ENCODE measurements at places on chromosomes 5 and 9.

DNA sequence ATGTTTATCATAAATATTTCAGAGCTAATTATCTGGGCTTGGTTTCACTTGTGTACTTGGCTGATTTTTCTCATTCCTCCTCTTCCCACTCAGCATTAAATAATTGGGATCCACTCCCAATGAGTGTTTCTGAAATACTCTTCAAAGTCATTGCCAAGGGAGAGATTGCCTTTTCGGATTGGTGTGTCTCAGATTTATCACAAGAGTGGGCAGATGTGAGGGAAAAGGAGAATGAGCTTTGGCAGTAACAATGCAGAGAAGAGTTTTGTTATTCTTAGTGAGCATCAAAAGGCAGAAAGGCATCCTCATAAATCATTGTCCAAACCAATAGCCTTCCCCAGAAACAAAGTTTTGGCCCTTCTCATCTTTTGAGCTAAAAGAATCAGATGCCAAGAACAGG is 79.2 kb downstream of the SEMA5A start:
- DNase-seq, result no peak

GRCh38 chr9:97568461-97569275 is 64.5 kb downstream of the TSTD2 start:
- no peak for DNase-seq

DNA sequence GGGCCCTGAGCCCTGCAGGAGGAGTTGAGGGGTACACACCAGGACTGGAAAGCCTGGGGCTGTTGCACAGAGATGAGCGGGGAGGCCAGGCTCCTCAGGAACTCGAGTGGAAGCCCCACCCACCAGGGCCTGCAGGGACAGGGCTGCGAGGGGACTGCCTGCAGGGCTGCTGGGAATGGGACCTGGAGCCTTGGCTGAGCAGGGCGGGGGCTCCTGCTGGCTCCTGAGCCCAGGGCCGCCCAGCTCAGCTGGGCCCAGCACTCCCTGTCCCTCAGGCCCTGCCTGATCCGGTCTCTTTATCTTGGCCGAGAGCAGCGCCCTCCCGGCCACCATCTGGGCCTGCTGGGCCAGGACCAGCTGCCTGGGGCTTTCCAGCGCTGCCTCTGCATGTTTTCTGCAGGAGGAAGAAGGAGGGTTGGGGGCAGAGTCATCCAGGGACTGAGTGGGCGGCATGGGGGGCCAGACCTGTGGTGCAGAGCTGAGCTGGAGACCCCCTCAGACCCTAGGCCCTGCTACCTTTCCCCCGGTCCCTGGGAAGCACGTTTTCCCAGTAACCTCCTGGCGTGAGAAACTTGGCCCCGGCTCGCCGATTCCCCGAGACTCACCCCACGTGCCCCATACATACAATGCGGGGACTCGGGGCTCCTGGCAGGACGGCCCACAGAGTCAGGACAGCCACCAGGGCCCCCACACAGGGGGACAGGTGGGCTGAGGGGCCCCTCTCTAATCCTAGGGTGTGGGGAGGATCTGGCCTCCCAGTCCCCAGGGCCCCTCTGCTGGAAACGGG is 9.4 kb downstream of the LCN12 start:
- no peak for DNase-seq

GRCh38 chr5:77143998-77144836 is 57.1 kb upstream of the ZBED3 start:
- DNase-seq, result peak; percentile 45

DNA sequence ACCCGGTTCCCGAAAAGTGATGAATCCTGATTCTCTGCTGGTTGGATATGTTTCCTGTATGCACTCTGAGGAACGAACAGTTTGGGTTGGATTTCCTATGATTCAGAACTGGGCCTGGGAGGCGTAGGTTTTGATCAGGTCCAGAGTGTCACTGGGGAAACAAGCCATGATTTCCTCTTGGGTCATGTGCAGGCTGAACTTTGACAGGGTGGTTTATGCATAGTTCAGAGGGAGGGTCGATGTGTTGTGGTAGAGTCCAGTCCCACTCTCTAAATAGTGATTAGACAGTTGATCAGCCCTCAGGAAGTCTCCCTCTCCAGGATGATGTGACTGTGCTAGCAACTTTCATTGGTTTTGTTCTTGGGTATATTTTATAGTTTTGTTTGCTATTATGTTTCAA is 17.4 kb downstream of the ATG10 start:
- no peak for DNase-seq

- DNase-seq, result no peak
These were observed 2.6 kb downstream of the HDAC3 start for GRCh38 chr5:141633871-141634561.

- no peak for DNase-seq
These were observed 14.4 kb downstream of the SIT1 start for GRCh38 chr9:35636135-35636876.

DNA sequence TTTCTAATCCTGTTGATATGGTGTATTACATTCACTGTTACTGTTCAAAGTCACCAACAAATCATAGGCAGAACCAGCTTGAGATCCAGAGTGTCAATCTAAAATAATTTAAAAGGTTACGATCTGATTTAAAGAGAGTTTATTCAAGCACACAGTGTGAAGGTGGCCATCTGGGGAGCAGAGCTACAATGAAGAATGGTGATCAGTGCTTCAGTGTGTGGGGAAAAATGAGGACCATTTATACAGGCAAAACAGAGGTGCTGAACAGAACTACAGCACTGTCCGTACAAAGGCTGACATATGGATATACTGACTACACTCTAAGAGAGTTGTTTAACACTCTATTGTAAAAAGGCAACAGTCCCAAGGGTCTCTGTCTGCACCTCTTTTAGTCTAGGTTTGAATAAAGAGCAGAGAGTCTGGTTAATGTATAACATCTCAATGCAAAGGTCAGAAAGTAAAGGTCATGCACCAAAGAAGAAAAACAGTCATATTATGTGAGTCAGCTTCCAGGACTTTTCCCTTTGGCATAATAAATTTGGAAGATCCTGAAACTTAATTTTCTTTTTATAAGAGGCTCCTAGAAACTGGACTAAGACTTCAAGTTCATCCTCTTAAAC is 29.7 kb upstream of the TDRD7 start:
- no peak for DNase-seq

DNA sequence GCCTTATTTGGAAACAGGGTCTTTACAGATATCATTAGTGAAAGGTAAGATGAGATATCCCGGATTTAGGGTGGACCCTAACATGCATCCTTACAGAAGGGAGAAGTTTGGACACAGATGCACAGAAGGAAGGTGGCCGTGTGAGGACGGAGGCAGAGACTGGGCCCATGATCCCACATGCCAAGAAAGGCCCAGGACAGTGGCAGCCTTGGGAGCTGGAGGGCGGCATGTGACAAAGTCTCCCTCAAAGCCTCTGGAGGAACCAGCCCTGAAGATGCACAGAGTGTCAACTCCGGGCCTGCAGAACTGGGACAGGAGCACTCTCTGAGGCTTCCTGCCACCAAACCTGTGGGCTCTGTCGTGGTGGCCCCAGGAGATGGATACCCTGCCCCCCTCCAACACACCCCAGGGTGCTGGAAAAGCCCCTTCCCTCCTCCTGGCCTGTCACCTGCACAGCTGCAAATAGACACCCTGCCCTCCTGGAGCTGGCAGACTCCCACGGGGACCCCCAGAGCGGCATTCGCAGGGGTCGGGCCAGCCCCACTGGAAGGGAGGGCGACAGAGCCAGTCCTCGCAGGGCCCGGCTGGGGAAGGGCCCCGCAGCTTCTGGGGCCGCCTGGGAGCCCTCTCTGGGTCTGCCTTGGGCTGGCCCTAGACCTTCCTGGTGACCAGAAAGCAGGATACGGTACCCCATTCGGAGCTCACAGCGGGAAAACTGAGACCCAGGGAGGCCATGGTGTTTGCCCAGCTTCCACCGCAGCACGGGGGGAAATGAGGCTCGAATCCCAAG is 7.9 kb downstream of the NACC2 start:
- no peak for DNase-seq

DNA sequence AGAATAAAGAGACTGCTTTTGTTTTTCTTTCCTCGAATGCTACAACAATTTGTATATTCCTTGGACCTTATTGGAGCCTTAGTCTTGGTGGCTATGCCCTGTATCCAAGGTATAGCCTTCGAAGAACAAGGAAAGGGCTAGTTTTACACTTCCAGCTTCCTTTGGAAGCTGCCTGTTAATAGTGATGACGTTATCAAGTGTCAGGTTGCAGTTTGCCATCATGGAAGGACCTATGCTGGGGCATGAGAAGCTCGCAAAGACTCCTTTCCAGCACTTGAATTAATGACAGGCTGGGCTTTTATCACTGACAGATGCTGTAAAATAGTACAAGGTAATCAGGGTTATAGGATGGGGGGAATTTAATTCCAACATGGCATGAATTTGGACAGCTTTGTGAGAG is 157.9 kb downstream of the KDM4C start:
- no peak for DNase-seq

DNA sequence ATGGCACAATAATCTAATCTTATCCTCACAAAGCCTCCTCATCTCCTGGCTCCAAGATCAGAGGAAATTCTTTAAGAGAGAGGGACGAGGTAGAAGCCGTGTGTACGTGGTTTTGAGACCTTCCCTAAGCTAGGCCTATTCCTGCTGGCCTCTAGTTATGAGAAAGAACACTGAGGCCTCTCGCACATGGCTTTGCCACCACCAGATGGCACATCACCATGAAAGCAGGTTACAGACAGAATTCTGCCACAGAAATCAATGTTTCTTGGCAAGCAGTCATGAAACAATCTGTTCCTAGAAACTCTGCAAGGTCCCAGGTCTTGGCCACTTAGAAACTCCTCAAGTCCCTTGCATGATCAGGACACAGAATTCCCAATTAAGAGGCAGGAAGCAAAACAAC is 268.2 kb upstream of the TAS2R1 start:
- DNase-seq, result peak; percentile 27

DNA sequence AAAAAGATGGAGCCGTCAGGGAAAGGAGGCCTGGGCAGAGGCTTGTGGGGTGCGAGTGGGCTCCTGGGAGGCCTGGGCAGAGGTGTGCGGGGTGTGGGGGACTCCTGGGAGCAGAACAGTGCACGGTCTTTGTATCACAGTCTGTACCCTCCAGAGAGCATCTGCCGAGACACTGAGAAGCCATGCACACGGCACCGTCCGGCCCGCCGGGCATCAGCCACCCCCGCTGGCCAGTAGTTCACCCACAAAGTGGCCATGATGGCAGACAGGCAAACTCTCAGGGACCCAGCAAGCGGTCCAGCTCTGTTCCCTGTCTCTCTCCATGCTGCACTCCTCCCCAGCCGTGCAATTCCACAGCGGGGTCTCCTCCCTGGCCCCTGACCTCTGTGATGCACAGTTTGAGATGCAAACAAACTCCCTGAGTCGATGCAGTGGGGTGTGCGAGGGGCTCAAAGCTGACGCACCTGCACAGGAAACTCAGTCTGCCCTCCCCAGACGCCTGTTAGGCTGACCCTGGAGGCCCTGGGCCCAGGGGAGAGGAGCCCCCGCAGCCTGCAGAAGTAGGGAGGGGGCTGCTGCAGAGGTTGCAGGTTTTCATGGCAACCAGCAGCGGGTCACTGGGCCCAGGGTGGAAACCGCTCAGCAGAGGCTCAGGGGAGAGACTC is 9.1 kb upstream of the GPSM1 start:
- DNase-seq, result no peak

- DNase-seq, result no peak
These were observed 39.6 kb upstream of the ELL2 start for GRCh38 chr5:96001262-96001661.

- no peak for DNase-seq
These were observed 43.3 kb upstream of the CDC42SE2 start for GRCh38 chr5:131220566-131220965.

- no peak for DNase-seq
These were observed 73.0 kb upstream of the SMIM23 start for GRCh38 chr5:171712616-171713015.

GRCh38 chr9:127248241-127248640 is 16.3 kb upstream of the GARNL3 start:
- DNase-seq, result no peak

- DNase-seq, result peak; percentile 47
These were observed 149.6 kb downstream of the ZNF608 start for GRCh38 chr5:124596595-124597421.

DNA sequence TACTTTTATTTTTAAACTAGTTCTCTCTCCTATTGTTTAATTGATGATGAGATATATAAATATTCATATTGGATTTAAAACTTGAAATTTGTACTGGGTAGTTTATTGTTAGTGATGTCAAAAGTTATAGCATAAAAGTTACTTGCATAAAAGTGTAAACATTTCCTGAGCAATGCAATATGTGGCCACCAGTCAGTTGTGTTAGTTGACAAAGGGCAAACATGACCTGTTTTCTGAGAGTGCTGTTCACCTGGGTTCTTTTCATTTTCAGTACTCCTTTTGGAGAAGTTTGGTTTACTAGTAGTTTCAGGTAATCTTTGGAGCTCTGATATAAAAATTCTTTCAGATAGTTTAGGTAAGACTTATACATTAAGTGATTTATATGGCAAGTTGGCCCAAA is 69.4 kb downstream of the COMMD10 start:
- no peak for DNase-seq

DNA sequence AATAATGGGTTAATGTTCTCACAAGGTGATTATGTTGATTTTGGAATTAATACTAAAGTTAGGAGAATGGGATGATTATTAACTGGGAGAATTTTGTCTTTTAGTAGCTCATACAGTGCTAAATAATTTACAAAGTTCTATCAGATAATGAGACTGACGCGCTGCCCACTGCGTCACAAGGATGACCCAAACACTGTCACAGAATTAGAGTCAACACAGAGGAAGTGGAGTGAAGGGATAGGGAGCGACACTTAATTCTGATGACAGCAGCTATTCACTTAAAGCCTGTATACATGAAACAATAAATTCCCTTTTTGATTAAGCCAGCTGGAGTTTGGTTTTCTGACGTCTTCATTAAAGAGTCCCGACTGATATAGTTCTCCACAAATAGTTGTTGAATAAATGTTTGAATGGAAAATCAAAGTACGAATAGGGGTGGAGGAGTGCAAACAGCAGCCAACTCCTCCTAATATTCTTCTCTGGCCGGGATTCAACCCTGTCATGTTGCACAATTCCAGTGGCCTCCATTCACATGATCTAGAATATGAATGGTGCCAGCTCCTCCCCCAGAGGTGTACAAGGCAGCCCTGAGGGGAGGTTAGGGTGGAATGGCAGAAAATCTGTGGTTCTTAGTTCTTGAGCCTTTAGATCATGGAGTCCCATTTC is 140.3 kb downstream of the PCSK1 start:
- no peak for DNase-seq

DNA sequence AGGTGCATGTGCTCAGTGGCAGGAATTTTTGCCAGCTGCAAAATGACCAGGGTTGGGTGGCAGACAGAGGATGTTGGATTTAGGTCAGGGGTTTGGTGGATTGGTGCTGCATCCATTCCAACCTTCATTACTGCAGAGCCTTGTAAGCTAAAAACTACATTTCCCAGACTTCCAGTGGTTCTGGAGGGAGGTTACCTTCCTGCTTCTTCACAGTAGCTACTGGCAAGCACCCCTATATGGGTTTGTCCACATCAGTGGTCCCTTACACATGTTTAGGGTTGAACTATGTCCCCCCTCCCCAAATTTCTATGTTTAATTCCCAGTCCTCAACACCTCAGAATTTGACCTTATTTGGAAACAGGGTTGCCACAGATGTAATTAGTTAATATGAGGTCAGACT is 20.7 kb upstream of the IL17B start:
- no peak for DNase-seq

GRCh38 chr9:86424251-86424891 is 70.2 kb upstream of the TUT7 start:
- no peak for DNase-seq

All from hepatic stellate cell (primary cell).